Mesothelial cell of epicardium (in vitro differentiated cells): ENCODE measurements at places on chromosomes 16 and 17. TPM values are rescaled to one million over a fixed set of nuclear protein-coding genes. Genes with fewer than 3 reads are reported as not detected.
A peak's percentile ranks its signal among the peaks of the same experiment; 100 is the strongest.

Gene NEUROD2
- total RNA-seq = 0.09 TPM in 1 of 3 replicates, not detected in the others

Gene ACSM2A
- not detected in 3 replicates for total RNA-seq

Gene RAMP2
- 19.5 to 22.3 TPM (median 21.6 TPM) in 3 replicates for total RNA-seq

Gene AANAT
- total RNA-seq = 0.22 to 0.40 TPM in 2 of 3 replicates, not detected in the other

Gene CLEC18B
- 0.29 to 1.1 TPM (median 0.89 TPM) in 3 replicates for total RNA-seq

Gene SLFN13
- 23.1 to 24.7 TPM (median 23.7 TPM) in 3 replicates for total RNA-seq

Gene LCAT
- 68.5 to 73.8 TPM (median 68.8 TPM) in 3 replicates for total RNA-seq

Gene PDIA2
- total RNA-seq = 2.1 to 3.3 TPM (median 2.7 TPM) in 3 replicates

Gene SLC39A11
- total RNA-seq = 26.0 to 30.2 TPM (median 26.1 TPM) in 3 replicates

Gene PRAC2
- total RNA-seq = 7.3 to 8.5 TPM (median 7.9 TPM) in 3 replicates

Gene SALL1
- 0.32 to 1.1 TPM (median 0.33 TPM) in 3 replicates for total RNA-seq

DNA sequence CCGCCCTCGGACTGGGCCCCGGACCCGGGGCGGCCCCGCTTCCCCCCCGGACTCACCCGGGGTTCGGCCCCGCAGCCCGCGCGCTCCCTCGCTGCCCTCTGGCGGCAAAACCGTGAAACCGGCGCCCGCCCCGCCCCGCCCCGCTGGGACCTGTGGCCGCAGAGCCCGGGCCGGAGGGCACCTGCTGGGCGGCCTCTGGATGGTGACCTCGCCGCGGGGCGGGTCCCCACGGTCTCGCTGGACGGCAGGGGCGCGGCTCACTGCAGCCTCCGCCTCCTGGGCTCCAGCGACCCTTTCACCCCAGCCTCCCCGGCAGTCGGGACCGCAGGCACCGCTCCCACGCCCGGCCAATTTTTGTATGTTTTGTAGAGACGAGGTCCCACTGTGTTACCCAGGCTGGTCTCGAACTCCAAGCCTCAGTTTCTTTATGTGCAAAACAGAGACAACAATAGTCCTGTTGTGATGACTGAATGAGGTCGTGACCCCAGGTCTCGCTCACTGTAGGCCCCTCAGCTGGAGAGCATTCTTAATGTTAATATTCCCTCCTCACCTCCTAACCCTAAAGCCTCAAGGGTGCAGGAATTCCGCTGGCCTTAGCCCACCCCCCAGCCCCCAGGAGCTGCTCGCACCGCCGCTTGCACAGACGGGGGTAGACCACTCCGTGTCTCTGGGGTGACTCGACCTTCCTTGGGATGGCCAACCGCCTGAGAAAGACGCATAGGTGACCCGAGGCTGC is 33.7 kb upstream of the RPH3AL start:
- H3K4me1 ChIP-seq = peaks cover 34% of the 10 kb centered on the region
- no peaks in the 10 kb centered on the region for H3K36me3 ChIP-seq
- H3K27me3 ChIP-seq = peaks cover 23% of the 10 kb centered on the region
- peak; percentile 79 for DNase-seq
- H3K4me3 ChIP-seq = peak overlapping the region; percentile 71
- peak overlapping the region; percentile 22 for H3K27ac ChIP-seq

DNA sequence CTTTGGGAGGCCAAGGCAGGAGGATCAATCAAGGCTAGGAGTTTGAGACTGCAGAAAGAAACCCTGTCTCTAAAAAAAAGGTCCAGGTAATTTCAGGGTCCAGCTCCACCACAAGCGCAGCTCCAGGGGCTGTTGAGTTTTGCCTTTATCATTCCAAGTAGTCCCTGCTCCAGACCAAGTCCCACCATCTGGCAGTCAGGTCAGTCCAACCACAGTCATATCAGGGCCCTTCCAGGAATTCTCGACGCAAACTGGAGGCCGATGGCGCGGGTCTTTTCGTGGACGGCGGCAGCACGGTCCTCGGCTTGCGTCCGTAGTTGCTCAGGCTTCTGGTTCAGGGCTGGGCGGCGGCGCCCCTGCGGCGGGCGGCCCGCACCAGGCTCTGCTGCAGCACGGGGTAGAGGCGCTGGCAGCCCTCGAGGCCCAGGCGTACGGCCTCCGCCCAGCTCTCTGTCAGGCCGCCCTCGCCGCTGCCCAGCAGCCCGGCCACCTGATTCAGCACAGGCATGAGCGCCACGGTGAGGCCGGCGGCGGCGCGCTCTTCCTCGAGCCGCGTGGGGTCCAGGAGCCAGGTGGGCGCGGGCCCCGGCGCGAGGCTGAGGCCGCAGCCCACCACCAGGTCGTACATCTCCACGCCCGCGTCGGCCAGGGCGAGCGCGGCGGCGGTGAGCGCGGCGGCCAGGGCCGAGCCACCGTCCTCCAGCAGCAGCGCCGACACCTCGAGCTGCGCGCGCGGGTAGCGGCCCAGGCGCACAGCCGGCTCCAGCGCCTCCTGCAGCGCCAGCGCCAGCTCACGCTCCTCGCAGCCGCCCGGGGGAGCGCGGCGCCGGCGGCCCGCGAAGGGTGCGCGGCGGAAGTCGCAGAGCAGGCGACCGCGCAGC is 752 bp downstream of the EXOSC6 start:
- DNase-seq = peak; percentile 71
- no peaks in the 10 kb centered on the region for H3K27me3 ChIP-seq
- H3K4me1 ChIP-seq = peaks cover 10% of the 10 kb centered on the region

GRCh38 chr16:11200592-11200991 is 55.4 kb downstream of the SOCS1 start:
- no peak overlapping the region for H3K4me3 ChIP-seq
- DNase-seq = no peak
- H3K27me3 ChIP-seq = no peaks in the 10 kb centered on the region
- peaks cover 26% of the 10 kb centered on the region for H3K4me1 ChIP-seq

GRCh38 chr17:82246365-82247181 is 17.7 kb downstream of the SLC16A3 start:
- no peaks in the 10 kb centered on the region for H3K27me3 ChIP-seq
- no peak overlapping the region for H3K27ac ChIP-seq
- peaks cover 33% of the 10 kb centered on the region for H3K36me3 ChIP-seq
- H3K4me1 ChIP-seq = peaks cover under 1% of the 10 kb centered on the region
- DNase-seq = no peak
- no peak overlapping the region for H3K4me3 ChIP-seq

- H3K36me3 ChIP-seq = no peaks in the 10 kb centered on the region
- H3K4me3 ChIP-seq = no peak overlapping the region
- no peak for DNase-seq
- H3K4me1 ChIP-seq = no peaks in the 10 kb centered on the region
- H3K27me3 ChIP-seq = no peaks in the 10 kb centered on the region
- no peak overlapping the region for H3K27ac ChIP-seq
Measured at GRCh38 chr16:46427340-46428107, 193.7 kb downstream of the SHCBP1 start.

DNA sequence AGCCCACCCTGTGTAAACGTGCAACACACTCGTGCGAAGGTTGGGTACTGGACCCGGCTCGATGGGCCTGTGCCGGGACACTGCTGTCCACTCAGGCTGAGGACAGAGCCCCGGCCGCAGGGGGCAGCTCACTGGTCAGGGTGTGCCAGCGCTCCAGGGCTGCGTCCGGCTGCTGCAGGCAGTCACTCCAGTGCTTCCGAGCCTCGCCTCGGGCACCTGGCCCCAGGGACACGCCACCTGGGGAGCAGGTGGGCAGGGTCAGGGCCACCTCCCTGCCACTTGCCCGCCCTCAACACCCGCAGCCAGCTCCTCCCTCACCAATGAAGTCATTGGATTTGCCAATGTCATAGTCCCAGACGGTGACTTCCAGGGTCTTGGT is 4.7 kb downstream of the DOC2A start:
- no peak overlapping the region for H3K27ac ChIP-seq
- H3K36me3 ChIP-seq = peaks cover 7% of the 10 kb centered on the region
- peaks cover 6% of the 10 kb centered on the region for H3K4me1 ChIP-seq
- peaks cover 30% of the 10 kb centered on the region for H3K27me3 ChIP-seq

DNA sequence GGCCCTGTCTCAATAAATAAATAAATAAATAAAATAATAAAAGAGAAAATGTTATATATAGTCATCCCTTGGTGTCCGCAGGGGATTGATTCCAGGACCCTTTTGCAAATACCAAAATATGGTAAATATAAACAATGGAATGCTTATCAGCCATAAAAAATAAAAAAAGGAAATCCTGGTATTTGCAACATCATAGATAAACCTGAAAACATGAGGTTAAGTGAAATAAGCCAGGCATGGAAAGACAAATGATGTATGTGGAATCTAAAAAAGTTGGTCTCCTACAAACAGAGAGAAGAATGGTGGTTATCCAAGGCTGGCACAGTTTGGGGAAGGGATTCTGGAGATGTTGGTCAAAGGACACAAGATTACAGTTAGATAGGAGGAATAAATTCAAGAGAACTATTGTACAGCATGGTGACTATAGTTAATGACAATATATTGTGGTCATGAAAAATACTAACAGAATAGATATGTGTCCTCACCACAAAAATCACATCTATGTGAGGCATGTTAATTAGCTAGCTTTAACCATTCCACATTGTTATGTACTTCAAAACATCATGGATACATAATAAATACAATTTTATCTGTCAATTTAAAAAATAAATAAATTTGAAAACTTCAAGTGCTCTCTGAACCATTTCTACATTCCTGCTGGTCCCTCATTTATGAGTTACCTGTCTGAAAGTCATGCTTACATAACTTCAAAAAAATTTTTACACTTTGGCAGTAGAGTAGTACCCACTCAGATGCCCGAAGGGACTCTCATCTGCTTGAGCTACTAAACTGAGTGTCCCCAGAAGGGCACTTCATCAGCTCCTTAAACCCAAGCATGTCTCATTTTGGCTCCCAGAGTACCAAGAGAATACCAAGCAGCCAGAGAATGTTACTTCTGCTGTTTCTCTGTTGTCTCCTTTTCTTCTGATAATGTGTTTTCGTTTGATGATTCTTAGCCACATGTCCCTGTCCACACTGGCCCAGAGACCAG is 26.6 kb downstream of the N4BP1 start:
- H3K4me3 ChIP-seq = no peak overlapping the region
- no peaks in the 10 kb centered on the region for H3K4me1 ChIP-seq
- no peaks in the 10 kb centered on the region for H3K27me3 ChIP-seq
- no peak for DNase-seq

- H3K27me3 ChIP-seq = no peaks in the 10 kb centered on the region
- peaks cover 42% of the 10 kb centered on the region for H3K4me1 ChIP-seq
- DNase-seq = no peak
- H3K36me3 ChIP-seq = no peaks in the 10 kb centered on the region
- no peak overlapping the region for H3K4me3 ChIP-seq
- H3K27ac ChIP-seq = peak overlapping the region; percentile 60
Measured at GRCh38 chr17:65441053-65441605, 120.3 kb downstream of the AXIN2 start.

DNA sequence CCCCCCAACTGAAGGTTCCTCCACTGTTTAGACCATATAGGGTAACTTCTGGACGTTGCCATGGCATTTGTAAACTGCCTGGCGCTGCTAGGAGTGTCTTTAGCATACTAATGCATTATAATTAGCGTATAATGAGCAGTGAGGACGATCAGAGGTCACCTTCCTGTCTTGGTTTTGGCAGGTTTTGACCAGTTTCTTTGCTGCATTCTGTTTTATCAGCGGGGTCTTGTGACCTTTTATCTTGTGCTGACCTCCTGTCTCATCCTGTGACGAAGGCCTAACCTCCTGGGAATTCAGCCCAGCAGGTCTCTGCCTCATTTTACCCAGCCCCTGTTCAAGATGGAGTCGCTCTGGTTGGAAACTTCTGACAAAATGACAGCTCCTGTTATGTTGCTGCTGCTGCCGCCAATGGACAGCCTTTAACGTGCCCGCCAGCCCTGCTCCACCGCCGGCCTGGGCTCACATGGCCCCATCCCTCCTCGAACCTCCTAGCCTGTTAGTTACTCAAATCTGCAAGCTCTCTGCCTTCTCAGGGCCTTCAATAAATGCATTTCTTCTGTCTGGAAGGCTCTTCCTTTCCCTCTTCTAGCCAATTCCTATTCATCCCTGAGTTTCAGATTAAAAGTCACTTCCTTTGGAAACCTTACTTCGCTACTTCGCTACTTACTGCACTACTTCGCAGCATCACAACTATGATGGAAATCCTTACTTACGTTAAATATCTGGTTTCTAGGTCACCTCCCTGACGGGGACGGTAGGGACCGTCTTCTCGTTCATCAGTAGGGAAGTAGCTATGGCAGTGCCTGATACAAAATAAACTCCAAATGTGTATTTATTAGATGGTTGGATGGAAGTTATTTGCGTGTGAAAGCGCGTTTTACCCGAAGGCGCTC is 640 bp upstream of the NAGLU start:
- no peaks in the 10 kb centered on the region for H3K27me3 ChIP-seq
- DNase-seq = no peak
- peaks cover 34% of the 10 kb centered on the region for H3K4me1 ChIP-seq
- H3K36me3 ChIP-seq = peaks cover 8% of the 10 kb centered on the region
- H3K27ac ChIP-seq = peak overlapping the region; percentile 94

DNA sequence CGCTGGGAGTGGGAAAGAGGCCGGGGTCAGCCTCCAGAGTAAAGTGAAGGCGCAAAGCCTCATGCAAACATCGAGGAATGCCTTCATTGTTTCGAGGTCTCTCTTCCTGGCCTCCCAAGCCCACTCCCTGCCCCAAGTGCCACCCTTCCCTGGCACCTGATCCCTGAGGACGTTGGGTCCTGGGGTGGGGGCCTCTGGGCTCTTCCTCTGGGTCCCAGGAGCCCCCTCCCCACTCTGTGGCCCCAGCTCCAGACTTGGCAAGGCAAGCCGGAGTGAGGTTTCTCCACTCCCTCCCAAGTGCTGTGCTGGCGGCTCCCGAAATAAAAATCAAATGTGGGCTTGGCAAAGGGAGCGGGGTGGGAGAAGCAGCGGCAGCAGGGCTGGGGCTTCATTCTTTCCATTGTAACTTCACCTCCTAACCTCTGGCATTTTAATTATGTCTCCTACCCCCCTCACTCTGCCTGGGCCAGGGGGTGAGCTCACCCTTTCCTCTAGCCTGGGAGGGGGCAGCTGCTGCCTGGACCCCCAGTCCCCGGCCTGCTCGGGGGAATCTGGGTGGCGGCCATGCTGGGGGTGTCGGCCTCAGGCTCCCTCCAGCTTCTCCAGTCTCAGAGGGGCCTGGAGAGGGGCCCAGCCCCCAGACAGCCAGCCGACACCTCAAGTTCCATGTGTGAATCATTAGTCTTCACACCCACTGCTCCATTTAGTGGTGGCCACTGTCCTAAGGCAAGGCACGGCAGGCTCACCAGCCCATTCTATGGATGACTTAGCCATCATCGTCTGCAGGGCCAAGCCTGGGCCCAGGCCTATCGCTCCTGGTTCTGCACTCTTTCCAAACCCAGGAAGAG is 14.6 kb upstream of the TMEM92 start:
- DNase-seq = no peak
- no peaks in the 10 kb centered on the region for H3K36me3 ChIP-seq
- peaks cover 70% of the 10 kb centered on the region for H3K4me1 ChIP-seq
- H3K4me3 ChIP-seq = no peak overlapping the region

- H3K27ac ChIP-seq = peak overlapping the region; percentile 7
- peaks cover 17% of the 10 kb centered on the region for H3K36me3 ChIP-seq
- H3K4me1 ChIP-seq = peaks cover 5% of the 10 kb centered on the region
- H3K27me3 ChIP-seq = no peaks in the 10 kb centered on the region
- H3K4me3 ChIP-seq = no peak overlapping the region
Measured at GRCh38 chr17:13176436-13176835, 158.6 kb upstream of the ELAC2 start.
